ENCODE measurements at places on chromosomes 2 and 18. TPM values are rescaled to one million over a fixed set of nuclear protein-coding genes. Genes with fewer than 3 reads are reported as not detected.

SERPINB3 gene
- not detected for total RNA-seq

MC2R gene
- not detected for total RNA-seq

ALLC gene
- total RNA-seq: not detected

NYAP2 gene
- total RNA-seq: not detected

GPR45 gene
- not detected for total RNA-seq

Measured in aortic smooth muscle cell (primary cell).